ENCODE measurements at places on chromosomes 3 and 15.
A peak's percentile ranks its signal among the peaks of the same experiment; 100 is the strongest.

DNA sequence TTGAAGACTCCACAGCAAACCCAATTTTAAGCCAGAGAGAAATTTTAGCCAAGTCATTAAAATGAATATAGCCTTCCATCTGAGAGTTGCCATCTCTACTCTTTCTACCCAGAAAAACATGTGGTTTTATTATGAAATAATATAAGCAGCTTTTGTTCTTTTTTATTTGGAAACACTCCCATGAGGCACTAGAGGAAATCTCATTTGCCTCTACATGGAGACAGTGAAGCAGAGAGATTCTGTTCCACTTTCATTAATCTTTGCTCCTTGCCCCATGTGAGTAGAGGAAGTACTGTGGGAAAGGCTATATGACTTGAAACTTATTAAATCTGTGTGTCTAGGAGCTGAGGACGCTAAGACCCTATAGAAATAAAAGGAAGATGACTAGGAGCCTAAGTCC, 111.1 kb downstream of the P3H2 start:
- no peak for DNase-seq

- DNase-seq = peak; percentile 32
Observed at GRCh38 chr3:101542957-101543356, 18.7 kb upstream of the TRMT10C start.

DNA sequence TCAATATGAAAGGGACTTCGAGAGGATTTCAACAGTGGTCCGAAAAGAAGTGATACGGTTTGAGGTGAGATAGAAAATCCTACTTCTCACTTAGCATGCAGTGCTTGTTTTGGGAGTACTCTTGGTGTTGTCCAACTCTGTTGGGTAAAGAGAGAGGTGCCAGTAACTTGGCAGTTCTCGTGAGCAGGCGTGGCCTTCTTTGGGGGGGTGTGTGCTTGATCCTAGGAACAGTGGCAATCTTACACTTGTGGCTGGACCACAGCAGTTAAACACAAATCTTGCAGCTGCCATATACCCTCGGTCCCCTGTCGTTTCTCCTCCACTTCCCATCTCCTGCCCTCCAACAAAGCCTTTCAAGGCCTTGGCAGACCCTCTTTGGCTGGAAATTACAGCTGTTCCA, 15.2 kb upstream of the SNX22 start:
- no peak for DNase-seq

DNA sequence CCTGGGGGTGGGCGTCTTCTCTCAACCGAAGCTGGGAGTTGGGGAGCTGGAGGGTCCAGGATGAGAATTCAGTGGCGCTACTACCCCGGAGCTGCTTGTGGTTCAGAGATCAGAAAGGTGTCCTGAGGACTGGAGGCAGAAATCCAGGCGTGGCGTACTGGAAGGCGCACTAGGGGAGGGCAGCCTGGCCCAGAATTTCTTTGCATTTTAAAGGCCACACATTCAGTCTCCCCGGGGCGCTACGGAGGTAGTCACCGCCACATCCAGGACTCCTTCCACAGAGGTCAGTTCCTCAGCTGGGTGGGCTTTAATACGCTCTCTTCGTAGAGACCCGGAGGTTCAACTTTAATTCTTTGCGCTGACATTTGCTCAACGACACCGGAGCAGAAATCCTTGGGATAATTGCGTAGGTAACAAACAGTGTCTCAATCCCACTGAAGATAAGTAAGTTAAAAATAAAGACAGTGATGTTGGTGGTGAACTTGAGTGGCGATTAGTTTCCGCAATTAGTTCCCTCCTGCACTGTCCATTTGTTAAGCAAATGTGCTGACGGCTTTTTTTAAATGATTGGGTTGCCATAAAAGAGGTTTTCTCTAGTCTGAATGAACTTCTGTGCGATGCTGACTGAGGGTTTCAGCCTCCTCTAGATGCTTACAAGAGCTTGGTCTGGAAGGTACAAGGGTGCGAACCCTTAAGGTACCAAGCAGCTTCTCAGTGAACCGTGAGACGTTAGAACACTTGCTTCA, 535 bp downstream of the MCTP2 start:
- DNase-seq = no peak

- DNase-seq = no peak
Observed at GRCh38 chr3:5059782-5060181, 62.3 kb upstream of the ARL8B start.

- DNase-seq = no peak
Observed at GRCh38 chr3:76656531-76657070, 383.3 kb upstream of the ROBO2 start.

DNA sequence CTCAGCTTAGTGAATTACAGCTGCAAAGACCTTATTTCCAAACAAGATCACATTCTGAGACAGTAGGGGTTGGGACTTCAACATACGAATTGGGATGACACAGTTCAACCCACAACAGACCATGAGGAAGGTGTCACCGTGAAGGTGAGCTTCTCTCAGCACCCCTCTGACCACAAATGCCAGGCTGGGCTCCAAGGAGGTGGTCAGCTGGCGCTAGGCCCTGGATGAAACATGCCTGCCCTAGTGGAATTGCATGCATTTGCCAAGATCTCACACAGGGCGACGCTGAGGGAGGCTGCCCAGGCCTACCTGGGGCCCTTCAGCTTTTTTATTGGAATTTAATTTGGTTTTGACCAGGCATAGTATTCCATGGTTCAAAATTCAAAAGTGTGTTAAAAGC, 1.8 kb downstream of the CFAP100 start:
- DNase-seq = no peak

- no peak for DNase-seq
Observed at GRCh38 chr3:119664370-119664769, 4.0 kb upstream of the POPDC2 start.

DNA sequence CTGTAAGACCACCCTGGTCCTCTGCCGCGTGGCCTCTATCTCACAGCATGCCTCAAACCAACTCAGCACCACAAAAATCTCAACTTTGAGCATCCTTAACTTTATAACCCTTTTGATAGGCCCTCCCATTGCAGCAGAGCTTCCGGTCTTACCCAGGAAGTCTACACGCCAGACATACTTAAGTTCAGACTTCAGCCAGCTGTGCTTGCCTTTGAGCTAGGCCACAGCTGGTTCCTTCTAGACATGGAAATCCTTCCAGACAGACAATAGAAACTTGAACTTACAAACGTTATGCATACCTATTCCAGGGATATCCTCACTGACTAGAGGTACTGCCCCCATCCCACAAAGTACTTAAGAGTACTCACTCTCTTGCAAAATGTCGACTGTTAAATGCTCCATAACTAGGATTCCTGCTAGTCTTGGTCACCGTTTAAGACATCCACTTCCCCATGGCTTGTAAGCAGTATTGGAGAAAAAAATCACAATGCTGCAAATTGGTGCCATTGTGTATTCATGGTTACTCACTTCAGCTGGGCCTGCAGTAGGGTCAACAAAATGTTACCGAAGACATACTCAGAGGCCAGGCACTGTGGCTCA, 183.5 kb downstream of the TBL1XR1 start:
- DNase-seq = no peak

DNA sequence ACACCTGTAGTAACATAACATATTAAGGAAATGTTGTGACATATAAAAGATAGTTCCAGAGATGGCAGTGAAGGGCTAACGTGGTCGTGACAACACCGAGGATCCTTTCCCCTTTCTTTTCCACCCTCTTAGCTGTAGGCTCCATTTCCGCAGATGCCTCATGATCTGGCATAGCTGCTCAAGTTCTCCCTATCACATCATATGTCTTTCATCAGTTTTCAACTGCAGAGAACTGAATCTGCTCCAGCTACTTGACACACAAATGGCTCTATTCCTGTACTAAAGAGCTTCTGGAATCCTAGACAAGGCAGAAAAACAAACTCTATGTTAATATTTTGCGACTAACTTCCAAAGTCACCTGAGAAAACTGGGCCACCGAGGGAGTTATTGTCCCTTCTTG, 275.0 kb upstream of the SLCO3A1 start:
- no peak for DNase-seq

DNA sequence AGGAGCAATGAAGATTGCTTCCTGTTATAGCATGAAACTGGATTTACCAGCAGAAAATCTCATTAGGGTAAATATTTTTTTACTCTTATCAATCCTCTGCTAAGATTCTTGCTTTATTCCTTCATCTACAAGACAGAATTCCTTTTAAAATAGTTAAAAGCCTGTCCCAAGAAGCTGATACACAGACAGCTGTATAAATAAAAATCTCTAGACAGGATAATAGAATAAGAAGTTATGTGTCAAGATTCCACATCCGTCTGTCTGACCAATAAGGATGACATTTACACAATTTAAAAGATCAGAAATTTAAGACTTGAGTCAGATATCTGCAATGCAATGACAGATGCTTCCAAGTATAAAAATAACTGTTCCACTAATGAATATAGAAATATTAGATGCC, 57.6 kb downstream of the SSR3 start:
- no peak for DNase-seq

DNA sequence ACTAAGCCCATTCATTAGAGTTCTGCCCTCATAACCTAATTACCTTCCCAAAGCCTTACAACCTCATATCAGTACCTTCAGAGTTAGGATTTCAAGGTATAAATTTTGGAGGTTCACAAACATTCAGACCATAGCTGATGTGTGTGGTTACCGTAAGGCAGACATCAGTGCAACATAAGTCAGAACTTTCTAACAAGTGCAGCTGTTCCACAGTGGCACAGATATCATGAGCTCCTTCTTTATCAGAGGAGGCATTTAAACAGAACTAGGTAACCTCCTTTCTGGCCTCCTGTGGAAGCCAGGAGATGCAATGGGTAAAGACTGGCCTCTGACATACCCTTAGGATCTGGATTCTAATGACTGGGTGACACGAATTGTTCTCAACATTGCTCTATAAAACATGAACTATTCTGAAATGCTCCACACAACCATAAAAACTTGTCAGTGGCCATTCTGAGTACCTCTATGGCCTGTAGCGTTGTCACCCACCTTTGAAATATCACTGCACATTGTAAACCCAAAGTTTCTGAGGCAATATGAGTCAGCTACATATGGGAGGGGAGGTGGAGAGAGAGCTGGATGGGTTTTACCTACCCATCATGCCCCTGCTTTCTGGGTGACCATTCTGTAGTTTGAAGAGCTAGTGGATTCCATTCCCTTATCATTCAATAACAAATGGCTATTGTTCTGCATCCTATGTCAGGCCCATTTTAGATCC, 546.0 kb upstream of the TBL1XR1 start:
- DNase-seq = no peak

DNA sequence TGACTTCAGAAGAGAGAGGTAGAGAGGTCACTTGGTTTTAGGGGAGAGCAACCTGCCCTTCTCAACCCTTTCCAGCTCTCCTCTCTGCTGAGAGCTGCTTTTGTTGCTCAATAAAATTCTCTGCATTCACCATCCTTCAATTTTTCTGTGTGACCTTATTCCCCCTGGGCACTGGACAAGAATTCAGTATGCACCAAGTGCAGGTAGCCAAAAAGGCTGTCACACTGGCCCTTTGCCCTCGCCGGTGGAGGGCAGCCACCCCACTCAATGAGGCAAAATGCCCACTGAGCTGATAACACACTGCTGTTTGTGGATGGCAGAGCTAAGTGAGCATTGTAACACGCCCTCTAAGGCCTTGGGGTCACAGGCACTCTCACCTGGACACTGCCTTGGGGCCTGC, 12.9 kb downstream of the PGBD4 start:
- no peak for DNase-seq

- DNase-seq = no peak
Observed at GRCh38 chr3:178732824-178733223, 196.6 kb downstream of the KCNMB2 start.

- DNase-seq = no peak
Observed at GRCh38 chr3:101735833-101736232, 11.4 kb downstream of the CEP97 start.

GRCh38 chr3:85426121-85426520, 467.3 kb downstream of the CADM2 start:
- DNase-seq = no peak

GRCh38 chr3:29406291-29406832, 125.5 kb downstream of the RBMS3 start:
- DNase-seq = no peak

- DNase-seq = no peak
Observed at GRCh38 chr15:39096608-39097205, 484.2 kb upstream of the THBS1 start.

GRCh38 chr3:26825454-26825853, 202.9 kb downstream of the LRRC3B start:
- no peak for DNase-seq

- DNase-seq = no peak
Observed at GRCh38 chr3:181729341-181729869, 17.7 kb downstream of the SOX2 start.

DNA sequence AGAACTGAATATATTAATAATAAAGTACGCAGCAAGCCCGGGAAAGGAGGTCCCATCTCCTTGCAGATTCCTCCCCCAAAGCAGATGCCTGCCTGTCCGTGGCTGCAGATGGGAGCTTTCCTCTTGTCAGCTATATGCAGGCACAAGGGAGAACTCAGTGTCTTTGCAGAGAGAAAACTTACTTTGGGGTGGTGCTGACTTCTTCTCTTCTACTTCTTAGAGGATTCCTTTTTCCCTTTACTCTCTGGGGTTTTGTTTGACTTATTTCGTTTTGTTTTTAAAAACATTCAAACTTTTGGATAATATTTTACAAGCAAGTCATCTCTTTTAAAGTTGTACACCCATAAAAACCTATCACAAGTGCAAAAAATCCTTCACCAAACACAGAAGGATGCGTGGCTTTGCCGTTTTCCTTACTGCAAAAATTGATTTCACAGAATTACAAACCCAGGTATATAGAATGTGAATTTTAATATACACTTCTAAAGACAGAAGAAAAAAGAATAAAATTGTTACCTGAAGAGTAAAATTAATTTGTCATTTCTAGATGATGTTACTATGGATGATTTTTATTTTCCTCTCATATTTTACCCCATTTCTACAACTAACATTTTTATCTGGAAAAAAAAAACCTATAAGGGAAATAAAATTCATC, 65.3 kb upstream of the IGF1R start:
- DNase-seq = no peak

DNA sequence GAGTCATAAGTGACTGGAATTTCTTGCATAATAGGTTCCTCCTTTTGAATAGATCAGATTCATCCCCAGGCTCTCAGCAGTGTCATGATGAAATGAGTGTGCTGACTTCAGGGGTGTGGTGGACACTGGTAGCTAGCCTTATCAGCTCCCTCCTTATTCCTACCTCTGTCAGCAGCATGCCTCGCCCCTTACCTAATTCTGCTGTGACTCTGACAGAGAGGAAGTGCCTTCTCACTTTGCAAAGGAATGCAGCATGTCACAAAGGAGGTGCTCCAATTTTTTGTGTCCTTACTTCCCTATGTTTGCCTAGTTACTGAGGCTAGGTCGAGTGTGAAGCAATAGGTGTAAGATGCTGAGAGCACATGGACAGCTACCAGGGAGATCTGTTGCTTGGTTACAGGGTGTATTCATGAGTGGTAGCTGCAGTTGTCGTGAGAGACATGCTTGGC, 90.6 kb downstream of the TNFAIP8L3 start:
- no peak for DNase-seq

GRCh38 chr3:128236657-128237056, 83.4 kb downstream of the EEFSEC start:
- no peak for DNase-seq

GRCh38 chr3:59264366-59264765, 214.5 kb upstream of the CFAP20DC start:
- no peak for DNase-seq

GRCh38 chr15:50825946-50826345, 60.4 kb upstream of the SPPL2A start:
- DNase-seq = no peak

GRCh38 chr15:27059610-27060202, 88.7 kb downstream of the GABRG3 start:
- DNase-seq = no peak
